ENCODE measurements at places on chromosomes 12 and 14. TPM values are rescaled to one million over a fixed set of nuclear protein-coding genes. Genes with fewer than 3 reads are reported as not detected.

- no peaks in the 10 kb centered on the region for H3K27me3 ChIP-seq
- H3K4me1 ChIP-seq = no peaks in the 10 kb centered on the region
- peak overlapping the region; percentile 91 for H3K27ac ChIP-seq
- peak; percentile 9 for DNase-seq
Observed at GRCh38 chr14:35292770-35293561, 784 bp downstream of the PSMA6 start.

GRCh38 chr12:58046271-58046670 lies 104.9 kb downstream of the ATP23 start:
- peak; percentile 6 for DNase-seq
- no peak overlapping the region for H3K4me3 ChIP-seq
- H3K27ac ChIP-seq = no peak overlapping the region
- H3K36me3 ChIP-seq = no peaks in the 10 kb centered on the region
- no peaks in the 10 kb centered on the region for H3K4me1 ChIP-seq

DNA sequence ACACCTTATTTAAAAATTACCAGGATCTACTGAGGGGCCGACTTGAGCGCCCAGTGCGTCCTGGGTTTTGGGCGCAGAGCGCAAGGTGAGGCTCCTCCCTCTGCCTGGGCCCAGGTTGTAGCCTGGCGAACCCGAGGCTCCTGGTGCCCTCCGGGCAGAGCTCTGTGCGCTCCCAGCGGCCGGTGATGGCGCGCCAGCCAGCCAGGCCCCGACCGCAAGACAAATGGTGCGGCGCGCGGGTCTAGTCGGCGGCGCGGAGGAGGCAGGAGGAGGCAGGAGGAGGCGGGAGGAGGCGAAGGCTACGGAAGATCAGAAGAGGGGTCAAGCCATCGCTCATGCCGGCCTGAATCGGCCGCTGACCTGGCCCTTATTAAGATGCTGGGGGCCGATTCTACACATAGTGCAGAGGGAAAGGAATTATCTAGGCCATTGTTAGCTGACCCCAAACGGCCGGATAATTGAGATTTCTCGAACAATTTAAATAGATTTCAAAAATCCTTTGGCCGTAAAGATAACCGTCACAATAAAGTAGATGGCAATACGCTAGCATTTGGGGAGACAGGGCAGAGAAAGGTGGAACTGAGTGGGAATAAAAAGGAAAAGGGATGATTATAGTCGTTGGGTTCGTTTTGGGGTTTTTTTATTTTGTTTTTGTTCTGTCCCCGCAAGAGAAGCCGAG lies 2.8 kb downstream of the TBX5 start:
- peaks cover 9% of the 10 kb centered on the region for H3K4me1 ChIP-seq
- peak; percentile 79 for DNase-seq
- H3K4me3 ChIP-seq = peak overlapping the region; percentile 70
- H3K27me3 ChIP-seq = no peaks in the 10 kb centered on the region

DNA sequence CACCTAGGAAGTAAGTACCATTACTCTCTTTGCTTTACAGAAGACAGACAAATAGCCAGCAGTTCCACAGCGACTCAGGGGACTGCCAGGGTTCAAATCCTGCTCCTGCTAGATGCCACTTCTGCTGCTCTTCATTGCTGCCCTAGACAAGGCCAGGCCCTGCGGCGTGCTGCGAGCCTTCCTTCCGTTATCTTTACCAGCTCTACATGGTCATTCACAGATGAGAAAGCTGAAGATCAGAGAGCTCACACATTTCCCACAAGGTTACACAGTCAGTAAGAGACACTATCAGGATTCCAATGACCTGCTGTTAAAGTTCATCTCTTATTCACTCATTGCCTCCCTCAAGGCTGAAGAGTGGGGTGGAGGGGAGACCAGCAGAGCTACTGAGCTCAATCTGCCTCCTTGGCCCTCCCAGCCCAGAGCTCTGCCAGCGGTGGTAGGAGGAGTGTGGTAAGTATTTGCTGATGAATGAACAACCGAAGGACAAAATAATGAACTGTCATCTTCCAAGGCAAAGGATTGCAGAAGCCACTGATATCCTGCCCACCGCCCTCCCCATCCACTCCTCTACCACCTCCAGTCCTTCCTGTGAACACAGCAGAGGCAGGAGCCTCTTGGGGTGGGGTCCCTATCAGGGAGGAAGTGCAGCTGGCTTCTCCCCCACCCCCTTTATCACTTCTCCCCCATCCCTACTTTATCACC lies 14.6 kb upstream of the HDAC7 start:
- H3K27me3 ChIP-seq = no peaks in the 10 kb centered on the region
- no peaks in the 10 kb centered on the region for H3K36me3 ChIP-seq
- no peak for DNase-seq
- peaks cover 3% of the 10 kb centered on the region for H3K4me1 ChIP-seq
- H3K4me3 ChIP-seq = no peak overlapping the region
- H3K27ac ChIP-seq = no peak overlapping the region

DNA sequence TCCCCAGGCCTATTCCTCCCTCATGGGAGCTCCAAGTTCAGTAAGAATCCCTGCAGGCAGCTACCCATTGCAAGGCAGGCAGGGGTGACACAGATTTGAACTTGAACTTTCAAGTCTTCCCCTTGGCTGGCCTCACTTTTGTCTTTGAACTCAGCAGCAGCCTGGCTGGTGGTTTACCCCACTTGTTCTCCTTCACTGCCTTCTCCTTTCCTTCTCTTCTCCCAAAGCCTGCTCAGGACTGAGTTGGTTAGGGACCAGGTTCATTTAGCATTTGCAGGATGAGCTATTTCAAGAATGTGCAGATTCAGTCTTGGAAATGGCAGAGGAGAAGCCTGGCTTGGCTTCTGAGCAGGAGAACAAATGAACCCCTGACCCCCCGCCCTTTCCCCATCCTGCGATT lies 67.7 kb upstream of the TBX3 start:
- no peak overlapping the region for H3K27ac ChIP-seq
- peaks cover 8% of the 10 kb centered on the region for H3K4me1 ChIP-seq
- no peaks in the 10 kb centered on the region for H3K27me3 ChIP-seq
- no peak overlapping the region for H3K4me3 ChIP-seq
- H3K36me3 ChIP-seq = no peaks in the 10 kb centered on the region

DNA sequence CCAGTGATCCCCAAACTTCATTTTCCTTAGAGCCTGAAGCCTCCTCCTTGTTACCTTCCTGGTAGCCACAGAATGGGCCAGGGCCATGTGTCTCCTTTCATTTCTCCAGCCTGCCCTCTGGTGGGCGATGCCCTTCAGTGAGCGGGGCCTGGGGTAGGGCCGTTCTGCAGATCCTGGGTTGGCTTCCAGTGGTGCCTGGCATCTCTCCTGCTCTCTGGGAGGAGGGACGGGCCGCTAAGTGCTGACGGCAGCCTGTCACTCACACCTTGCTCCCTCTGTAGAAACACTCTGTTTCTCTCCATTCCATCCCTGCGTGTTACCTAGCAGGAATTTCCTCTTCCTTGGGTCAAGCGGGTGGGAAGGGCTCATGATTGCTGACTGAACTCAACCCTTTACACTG lies 232.1 kb downstream of the CACNA1C start:
- no peaks in the 10 kb centered on the region for H3K36me3 ChIP-seq
- DNase-seq = peak; percentile 77
- H3K4me3 ChIP-seq = peak overlapping the region; percentile 24
- H3K4me1 ChIP-seq = peaks cover 48% of the 10 kb centered on the region
- no peaks in the 10 kb centered on the region for H3K27me3 ChIP-seq
- peak overlapping the region; percentile 85 for H3K27ac ChIP-seq

Gene AMHR2
- not detected for total RNA-seq

DNA sequence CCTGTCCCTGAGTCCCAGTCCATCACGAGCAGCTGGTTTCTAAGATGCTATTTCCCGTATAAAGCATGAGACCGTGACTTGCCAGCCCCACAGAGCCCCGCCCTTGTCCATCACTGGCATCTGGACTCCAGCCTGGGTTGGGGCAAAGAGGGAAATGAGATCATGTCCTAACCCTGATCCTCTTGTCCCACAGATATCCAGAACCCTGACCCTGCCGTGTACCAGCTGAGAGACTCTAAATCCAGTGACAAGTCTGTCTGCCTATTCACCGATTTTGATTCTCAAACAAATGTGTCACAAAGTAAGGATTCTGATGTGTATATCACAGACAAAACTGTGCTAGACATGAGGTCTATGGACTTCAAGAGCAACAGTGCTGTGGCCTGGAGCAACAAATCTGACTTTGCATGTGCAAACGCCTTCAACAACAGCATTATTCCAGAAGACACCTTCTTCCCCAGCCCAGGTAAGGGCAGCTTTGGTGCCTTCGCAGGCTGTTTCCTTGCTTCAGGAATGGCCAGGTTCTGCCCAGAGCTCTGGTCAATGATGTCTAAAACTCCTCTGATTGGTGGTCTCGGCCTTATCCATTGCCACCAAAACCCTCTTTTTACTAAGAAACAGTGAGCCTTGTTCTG lies 41.6 kb downstream of the DAD1 start:
- H3K36me3 ChIP-seq = no peaks in the 10 kb centered on the region
- no peak overlapping the region for H3K4me3 ChIP-seq
- peaks cover 13% of the 10 kb centered on the region for H3K4me1 ChIP-seq

DNA sequence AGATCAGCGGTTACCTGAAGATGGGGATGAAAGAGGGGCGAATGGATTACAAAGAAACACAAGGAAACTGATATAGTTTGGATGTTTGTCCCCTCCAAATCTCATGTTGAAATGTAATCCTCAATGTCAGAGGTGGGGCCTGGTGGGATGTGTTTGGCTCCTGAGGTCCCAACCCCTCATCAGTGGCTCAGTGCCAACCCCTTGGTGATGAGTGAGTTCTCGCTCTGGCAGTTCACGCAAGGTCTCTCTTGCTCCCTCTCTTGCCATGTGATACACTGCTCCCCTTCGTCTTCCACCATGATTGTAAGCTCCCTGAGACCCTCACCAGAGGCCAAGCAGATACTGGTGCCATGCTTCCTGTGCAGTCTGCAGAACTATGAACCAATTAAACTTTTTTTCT lies 28.0 kb downstream of the ITGA7 start:
- H3K36me3 ChIP-seq = no peaks in the 10 kb centered on the region
- no peak overlapping the region for H3K27ac ChIP-seq
- no peak overlapping the region for H3K4me3 ChIP-seq
- no peak for DNase-seq

- no peaks in the 10 kb centered on the region for H3K36me3 ChIP-seq
- H3K4me3 ChIP-seq = no peak overlapping the region
- H3K4me1 ChIP-seq = peaks cover 3% of the 10 kb centered on the region
- DNase-seq = peak; percentile 72
- H3K27ac ChIP-seq = peak overlapping the region; percentile 37
Observed at GRCh38 chr14:26289891-26290486, 307.8 kb downstream of the NOVA1 start.

Gene HNF1A
- total RNA-seq = not detected

Gene BIN2
- not detected for total RNA-seq

GRCh38 chr14:93719256-93719655 lies 69.0 kb downstream of the PRIMA1 start:
- no peaks in the 10 kb centered on the region for H3K27me3 ChIP-seq
- H3K36me3 ChIP-seq = no peaks in the 10 kb centered on the region
- no peak overlapping the region for H3K4me3 ChIP-seq
- no peaks in the 10 kb centered on the region for H3K4me1 ChIP-seq

DNA sequence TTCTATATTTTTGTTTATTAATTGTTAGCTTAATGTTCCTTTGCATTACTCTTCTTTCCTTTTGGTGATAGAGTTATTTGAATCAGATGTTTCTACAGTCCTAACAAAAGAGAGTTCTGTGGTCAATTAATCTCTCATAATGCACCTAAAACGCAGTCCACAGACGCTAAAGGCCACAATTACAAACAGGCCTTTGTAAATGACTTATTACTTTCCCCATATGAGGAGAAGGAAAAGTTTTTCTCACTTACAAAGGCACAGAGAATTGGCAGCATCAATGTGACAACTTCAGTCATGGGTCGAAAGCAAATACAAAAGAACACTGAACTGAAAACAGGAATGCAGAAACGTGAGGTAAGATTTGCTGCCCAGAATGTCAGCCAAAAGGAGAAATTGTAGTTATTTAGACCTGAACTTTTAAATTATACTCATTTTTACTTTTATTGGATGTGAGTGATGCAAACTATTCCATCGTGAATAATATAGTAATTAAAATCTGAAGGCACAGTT lies 142.0 kb upstream of the SYT10 start:
- no peak for DNase-seq
- H3K27me3 ChIP-seq = no peaks in the 10 kb centered on the region
- no peak overlapping the region for H3K27ac ChIP-seq
- H3K4me1 ChIP-seq = no peaks in the 10 kb centered on the region
- H3K36me3 ChIP-seq = no peaks in the 10 kb centered on the region

- no peaks in the 10 kb centered on the region for H3K36me3 ChIP-seq
- peak overlapping the region; percentile 98 for H3K4me3 ChIP-seq
- H3K27me3 ChIP-seq = no peaks in the 10 kb centered on the region
- H3K27ac ChIP-seq = no peak overlapping the region
Observed at GRCh38 chr14:56581041-56581727, 1.6 kb downstream of the TMEM260 start.

DNA sequence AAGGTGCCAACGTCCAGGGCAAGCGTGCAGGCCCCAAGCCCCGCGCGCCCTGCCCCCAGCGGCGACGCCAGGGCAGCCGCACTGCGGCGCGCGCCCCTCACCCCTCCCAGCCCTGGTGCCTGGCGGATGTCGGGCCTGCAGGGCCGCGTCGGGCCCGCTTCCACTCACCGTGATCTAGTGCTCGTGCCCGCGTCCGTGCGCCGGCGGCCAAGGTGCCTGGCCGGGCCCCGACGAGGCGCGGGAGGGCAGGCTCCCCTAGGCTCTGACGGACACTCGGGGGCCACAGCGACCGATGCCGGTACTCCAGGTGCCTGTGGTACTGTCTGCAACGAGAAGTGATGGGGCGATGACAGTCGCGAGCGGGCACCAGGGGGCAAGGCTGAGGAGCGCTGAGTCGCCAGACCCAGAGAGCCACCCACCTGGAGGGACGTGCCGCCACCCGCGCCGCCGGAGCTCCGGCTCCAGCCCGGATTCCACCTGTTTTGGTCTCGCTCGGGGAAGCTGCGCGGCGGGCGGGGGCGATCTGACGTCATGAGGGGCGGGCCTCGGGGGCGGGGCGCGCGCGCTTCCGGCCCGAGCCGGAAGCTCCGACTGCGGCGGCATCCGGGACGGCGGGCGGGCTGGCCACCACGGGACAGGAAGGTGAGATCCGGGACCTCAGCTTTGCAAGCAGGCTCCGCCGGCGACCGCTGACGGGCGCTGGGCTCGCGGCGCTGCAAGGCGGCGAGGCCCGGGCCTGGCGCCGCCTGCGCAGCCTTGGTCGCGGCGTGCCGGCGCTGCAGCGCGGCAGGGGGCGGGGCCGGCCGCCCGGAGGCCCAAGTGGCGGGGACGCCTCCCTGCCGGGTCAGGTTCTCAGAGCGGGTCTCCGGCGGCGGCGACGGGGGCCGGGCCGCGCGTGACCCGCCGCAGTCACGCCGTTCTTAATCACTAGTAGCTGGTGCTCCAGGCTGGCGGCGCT lies at the start of the genes LYSET and MOAP1:
Gene LYSET, plus strand, starts transcription at position 927 of the 958 bp plus-strand sequence. CDS start 89 bp downstream, outside the sequence.
Gene MOAP1, minus strand, starts transcription at position 507 of the 958 bp plus-strand sequence. CDS start 655 bp downstream, outside the sequence.
- no peaks in the 10 kb centered on the region for H3K27me3 ChIP-seq
- DNase-seq = peak; percentile 74
- peak within 1 kb of the TSS; percentile 98 for H3K4me3 ChIP-seq
- H3K36me3 ChIP-seq = no peaks in the 10 kb centered on the region

Gene TAMALIN
- total RNA-seq = 12.1 TPM

GRCh38 chr14:100106250-100107112 lies 41.3 kb downstream of the EVL start:
- H3K27me3 ChIP-seq = no peaks in the 10 kb centered on the region
- no peak overlapping the region for H3K27ac ChIP-seq
- no peak for DNase-seq

Gene PAX9
- total RNA-seq = not detected

Gene LRTM2
- total RNA-seq = not detected

GRCh38 chr14:89351516-89352404 lies 65.3 kb downstream of the FOXN3 start:
- no peaks in the 10 kb centered on the region for H3K36me3 ChIP-seq
- H3K4me3 ChIP-seq = peak overlapping the region; percentile 12
- peak overlapping the region; percentile 40 for H3K27ac ChIP-seq
- peak; percentile 47 for DNase-seq
- peaks cover 2% of the 10 kb centered on the region for H3K4me1 ChIP-seq
- no peaks in the 10 kb centered on the region for H3K27me3 ChIP-seq

Gene ING4
- total RNA-seq = 30.3 TPM

Gene AQP6
- total RNA-seq = 0.17 TPM

All from fibroblast of lung (primary cell).